ENCODE measurements at places on chromosomes 11 and 22.

GRCh38 chr11:124075841-124076651 is 34.9 kb upstream of the OR10G7 start:
- no peak for DNase-seq

GRCh38 chr11:118791961-118792569 is 1.1 kb upstream of the DDX6 start:
- no peak for DNase-seq

- no peak for DNase-seq
Measured at GRCh38 chr11:62850911-62851806, 11.8 kb upstream of the WDR74 start.

DNA sequence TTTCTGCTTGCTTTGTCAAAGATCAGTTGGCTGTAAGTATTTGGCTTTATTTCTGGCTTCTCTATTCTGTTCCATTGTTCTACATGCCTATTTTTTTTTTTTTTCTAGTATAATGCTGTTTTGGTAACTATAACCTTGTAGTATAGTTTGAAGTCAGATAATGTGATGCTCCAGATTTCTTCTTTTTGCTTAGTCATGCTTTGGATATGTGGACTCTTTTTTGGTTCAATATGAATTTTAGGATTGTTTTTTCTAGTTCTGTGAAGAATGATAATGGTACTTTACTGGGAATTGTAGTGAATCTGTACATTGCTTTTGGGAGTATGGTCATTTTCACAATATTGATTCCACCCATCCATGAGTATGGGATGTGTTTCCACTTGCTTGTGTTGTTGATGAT is 37.9 kb upstream of the ARHGAP20 start:
- no peak for DNase-seq
